ENCODE measurements at places on chromosomes 1 and 21.

- peak; percentile 74 for DNase-seq
These were observed 177.5 kb downstream of the ZZZ3 start for GRCh38 chr1:77504986-77505385.

DNA sequence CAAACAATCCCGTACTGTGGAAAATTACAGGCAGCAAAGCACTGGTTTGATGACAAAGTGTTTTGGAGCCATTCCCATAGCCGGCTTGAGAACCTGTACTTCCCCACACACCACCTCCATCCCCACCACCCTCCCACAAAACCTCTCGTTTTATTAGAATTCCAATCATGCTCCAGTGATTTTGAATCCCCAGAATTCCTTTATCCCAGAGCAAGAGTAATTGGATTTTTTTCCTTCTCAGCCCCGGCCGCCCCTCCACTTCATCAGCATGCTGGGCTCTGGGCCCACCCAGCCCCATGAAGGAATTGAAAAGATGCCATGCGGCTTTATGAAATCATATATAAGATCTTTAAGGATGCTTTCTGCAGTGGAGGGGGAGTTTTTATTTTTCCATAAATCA is 136.6 kb downstream of the OMA1 start:
- no peak for DNase-seq

- no peak for DNase-seq
These were observed 36.3 kb downstream of the DMAP1 start for GRCh38 chr1:44249543-44249942.

DNA sequence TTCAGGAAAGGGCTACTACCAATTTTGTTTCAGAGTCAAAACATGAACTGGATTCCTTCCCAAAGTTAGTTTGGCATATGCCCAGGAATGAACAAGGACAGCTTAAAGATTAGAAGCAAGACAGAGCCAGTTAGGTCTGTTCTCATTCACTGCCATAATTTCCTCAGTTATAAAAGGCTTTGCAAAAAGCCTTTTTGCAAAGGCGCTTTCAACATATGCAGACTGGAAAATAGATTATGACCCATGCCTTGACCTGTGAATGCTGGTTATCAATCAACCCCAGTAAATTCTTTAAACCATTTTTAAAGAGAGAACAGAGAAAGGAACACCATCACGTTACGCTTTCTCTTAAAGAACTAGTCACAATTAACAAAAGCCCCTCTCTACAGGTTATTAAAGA is 1.7 kb upstream of the FRRS1 start:
- DNase-seq = peak; percentile 78

DNA sequence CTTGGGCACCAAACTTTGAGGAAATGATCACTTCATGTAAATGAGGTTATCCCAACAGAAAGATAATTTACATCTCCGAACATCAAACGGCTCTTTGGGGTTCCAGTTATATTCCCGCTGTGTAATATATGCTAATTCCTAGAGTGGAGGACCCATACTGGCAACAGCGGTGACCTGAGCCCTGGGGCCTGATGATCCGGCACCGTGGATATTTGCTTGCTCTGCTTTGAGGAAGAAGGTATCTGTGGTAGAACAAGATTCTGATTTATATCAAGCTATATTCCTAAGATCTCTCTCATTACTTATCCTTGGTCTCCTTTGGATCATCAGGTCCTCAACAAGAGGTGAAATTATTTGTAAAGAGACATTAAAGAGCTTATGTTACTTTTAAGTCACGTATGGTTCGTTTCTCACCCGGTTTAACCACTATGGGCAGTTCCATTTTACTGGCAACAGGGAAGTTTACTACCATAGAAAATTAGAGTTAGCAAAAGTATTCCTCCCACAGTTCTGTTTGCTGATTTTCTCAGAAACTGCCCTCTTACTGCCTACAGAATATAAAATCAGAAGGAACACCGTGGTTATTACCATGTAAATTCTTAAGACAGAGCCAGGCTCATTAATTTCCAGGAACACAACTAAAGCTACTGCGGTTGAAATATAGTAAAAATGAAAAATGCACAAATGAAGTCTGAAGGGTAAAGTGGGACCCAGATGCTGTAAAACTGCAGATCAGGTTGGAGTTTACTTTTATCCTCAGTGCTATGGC is 56.7 kb downstream of the MRPL39 start:
- DNase-seq = no peak

DNA sequence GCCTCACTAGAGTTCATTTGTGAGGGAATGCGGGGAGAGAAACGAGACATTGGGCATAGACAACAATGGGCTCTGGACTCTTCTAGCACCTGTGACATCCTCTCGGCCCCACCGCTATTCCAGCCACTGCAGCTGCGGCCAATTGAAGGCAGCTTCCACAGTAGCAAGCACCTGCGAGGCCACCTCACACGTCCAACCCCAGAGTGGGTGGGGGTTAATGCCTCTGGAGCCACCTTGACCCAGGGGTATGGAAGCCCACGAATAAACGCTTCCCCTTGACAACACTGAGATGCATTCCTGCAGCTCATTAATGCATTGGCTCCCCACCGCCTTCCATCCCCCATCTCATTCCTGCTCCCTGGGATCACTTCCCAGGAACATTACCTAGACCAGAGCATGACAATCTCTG is 104.4 kb downstream of the GLIS1 start:
- DNase-seq = no peak

DNA sequence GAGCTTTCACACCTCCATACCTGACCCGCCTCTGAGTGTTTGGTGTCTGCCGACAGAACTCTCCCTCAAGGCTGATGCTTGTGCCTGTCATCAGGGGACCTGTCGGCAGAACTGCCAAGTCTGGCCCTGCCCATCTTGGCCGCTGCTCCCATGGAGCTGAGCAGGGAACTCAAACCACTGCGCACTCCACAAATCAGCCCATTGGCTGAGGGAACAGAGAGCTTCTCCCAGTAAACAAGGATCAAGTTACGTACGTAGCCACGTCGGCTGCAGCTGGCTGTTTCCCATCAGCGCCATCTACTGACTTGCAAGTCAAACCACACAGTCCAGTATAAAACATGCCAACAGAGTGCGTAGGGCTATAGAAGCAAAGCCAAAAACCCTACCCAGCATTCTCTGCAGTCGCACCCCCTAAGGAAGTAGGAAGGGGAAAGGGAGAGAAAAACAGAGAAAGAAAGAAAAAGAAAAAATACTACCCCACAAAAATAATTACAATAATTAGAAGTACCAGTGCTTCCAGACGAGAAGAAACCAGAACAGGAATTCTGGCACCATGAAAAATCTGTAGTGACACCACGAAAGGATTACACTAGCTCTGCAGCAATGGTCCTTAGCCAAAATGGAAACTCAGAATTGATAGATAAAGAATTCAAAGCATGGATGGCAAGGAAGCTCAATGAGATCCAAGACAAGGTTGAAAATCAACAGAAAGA is 13.1 kb downstream of the KRTAP13-1 start:
- DNase-seq = peak; percentile 72

DNA sequence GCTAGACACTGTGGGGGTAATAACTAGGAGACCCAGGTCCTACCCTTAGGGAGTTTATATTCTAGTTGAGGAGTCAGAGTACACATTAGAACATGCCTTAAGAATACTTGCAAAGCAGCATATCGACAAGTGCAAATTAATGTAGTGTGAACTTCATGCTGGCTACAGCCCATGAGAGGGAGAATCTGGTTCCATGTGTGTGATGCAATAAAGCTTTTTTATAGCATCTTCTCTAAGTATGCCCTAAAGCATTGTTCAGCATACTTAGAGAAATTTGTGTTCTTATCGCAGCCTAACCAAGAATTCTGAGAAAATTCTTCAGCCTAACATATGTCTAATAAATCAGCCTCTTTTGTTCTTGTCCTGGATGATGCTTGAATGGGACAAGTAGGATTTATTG is 95.5 kb downstream of the SDCCAG8 start:
- no peak for DNase-seq

GRCh38 chr1:4678066-4678717 is 23.8 kb downstream of the AJAP1 start:
- DNase-seq = no peak

DNA sequence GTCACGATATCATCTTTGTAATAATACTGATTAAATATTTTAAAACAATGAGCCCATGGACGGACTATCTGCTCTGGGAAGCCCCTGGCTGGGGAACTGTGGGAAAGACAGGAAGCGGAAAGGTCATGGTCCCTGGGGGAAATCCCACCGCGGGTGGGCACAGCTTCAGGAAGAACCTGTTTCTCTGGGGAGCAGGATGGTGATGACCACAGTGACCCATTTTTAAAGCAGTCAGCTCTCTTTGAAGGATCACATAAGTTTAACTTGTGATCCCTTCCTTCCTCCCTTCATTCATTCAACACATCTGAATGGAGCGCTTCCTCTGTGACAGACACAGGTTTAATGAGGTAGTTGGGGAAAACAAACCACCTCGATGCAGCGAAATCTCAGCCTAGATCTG is 73.0 kb downstream of the DHRS3 start:
- DNase-seq = no peak

- no peak for DNase-seq
These were observed 62.3 kb upstream of the RCOR3 start for GRCh38 chr1:211196880-211197279.

- no peak for DNase-seq
These were observed 41.0 kb downstream of the TP73 start for GRCh38 chr1:3693321-3693720.

- DNase-seq = no peak
These were observed 714.9 kb upstream of the CXADR start for GRCh38 chr21:16797966-16798365.

GRCh38 chr1:25039229-25039628 is 109.2 kb upstream of the RUNX3 start:
- no peak for DNase-seq

DNA sequence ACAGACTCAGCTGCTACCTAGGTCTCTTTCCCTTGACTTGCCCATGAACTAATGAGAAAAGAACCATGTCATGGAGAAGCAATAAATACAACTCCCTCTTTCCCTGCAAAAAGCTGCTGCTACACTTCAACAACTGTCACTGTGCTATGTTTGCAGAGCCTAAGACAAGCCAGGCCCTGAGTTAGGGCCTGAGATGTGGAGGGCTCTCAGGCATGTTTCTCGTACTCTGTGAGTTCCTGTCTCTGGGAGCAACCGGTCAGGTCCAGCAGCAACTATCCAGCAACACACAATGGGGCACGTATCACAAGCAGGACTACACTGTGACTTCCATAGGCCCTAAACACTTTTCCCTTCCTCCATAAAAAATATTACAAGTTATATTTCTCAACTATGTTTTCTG is 91.7 kb downstream of the JAK1 start:
- DNase-seq = no peak

- peak; percentile 84 for DNase-seq
These were observed 690 bp downstream of the EPS8L3 start for GRCh38 chr1:109762821-109763645.

DNA sequence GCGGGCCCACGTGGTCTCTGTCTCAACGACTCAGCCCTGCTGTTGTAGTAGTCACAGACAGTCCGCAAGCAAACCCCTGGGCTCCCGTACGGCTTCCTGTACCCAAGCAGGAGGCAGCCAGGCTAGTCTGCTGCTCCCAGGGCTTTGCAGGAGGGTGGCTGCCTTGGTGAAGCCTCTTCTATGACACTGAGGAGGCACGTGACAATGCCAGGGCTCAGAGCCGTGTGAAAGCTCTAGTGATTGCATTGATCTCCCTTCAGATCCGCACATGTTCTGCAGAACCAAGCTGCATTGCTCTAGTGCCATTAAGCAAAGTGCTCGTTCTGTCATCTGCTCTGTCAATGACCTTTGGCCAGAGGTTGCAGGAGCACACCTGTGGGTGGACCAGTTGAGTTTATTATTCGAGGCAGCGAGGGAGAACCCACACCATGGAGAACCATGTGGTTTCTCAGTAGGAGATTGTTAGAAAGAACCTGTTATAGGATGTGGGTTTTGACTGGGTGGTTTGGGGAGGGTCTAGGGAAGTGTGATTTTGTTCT is 18.0 kb downstream of the UMODL1 start:
- DNase-seq = no peak

- peak; percentile 55 for DNase-seq
These were observed 680 bp upstream of the CNN3 start for GRCh38 chr1:94927405-94928175.

GRCh38 chr21:40667967-40668366 is 179.0 kb downstream of the DSCAM start:
- DNase-seq = no peak

DNA sequence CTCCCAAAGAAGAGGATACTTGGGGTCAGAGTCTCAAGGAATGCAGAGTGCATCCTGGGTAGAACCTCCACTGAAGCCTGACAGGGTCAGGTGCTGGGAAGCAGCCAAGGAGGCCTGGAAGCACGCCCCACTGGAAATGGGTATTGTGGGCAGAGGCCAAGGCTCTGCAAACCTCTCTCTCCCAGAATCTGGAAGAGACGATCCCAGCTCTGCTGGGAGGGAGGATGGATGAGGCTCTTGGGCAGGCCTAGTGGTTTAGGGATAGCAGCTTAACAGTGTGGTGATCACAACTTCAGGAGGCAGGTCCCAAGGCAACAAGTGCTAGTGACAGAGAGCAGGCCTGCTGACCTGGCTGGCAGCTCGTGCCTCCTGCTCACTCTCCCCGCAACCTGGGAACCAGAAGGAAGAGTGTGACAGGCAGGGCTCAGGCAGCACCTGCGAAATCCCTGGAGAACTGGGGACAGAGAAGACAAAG is 641.0 kb downstream of the PLPP3 start:
- DNase-seq = peak; percentile 21

DNA sequence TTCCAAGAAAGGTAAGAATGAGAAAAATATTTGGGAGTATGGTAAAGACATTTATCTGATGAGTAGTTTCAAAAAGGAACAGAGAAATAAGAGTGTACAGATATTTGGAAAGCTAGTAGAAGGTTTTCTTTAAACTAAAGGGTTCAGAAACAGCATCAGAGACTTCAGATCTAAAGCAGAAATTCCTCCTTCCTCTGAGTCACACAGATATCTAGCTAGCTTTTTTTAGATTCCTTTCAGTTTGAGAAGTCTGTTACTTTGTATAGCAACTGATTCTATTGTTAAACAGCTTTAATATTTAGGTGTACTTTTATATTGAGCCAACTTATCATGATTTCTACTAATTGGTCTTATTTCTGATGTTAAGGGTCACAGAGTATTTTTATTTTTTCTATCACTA is 4.7 kb downstream of the AMY2B start:
- DNase-seq = no peak
